ENCODE measurements at places on chromosomes 12 and 14.

DNA sequence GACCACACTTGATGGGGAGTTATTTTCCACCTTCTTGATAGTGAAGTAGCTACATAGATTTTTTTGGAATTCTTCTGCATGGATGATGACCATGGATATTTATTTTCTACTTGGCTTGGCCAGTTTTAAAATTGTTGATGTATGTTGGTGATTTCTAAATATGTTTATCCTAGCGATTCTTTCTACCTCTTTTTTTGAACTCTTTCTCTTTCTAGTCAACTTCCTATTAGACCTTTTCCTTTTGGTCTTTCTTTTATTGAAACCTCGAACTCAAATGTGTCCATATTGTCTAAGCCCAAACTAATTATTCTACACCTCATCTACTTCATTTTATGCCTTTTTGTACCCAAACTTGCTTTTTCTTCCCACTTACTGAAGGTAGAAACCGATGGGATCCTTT lies 37.0 kb downstream of the CCDC91 start:
- DNase-seq: no peak

DNA sequence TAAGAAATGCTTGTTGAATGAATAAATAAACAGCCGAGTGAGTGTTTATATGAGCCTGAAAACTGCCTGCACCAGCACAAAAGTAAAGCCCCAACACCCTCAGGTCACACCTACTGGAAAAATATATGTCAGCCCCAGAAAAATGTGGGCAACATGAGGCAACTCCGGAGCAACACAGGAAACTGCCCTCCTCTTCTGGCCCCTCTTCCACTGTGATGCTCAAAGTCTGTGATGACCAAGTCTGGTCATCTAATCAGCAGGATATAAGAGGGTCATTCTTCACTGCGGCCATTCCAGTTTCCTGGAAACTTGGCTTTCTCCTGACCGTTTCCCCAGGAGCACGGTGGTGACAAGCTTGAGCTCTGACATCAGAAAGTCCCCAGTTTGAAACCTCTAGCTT lies 159.6 kb upstream of the PZP start:
- no peak for DNase-seq

GRCh38 chr12:93130366-93131054 lies 201.4 kb upstream of the EEA1 start:
- DNase-seq: no peak

- DNase-seq: no peak
These were observed 2.8 kb downstream of the CDKN3 start for GRCh38 chr14:54399560-54399959.

- DNase-seq: no peak
These were observed 59.0 kb downstream of the PLEKHG3 start for GRCh38 chr14:64763085-64763782.

DNA sequence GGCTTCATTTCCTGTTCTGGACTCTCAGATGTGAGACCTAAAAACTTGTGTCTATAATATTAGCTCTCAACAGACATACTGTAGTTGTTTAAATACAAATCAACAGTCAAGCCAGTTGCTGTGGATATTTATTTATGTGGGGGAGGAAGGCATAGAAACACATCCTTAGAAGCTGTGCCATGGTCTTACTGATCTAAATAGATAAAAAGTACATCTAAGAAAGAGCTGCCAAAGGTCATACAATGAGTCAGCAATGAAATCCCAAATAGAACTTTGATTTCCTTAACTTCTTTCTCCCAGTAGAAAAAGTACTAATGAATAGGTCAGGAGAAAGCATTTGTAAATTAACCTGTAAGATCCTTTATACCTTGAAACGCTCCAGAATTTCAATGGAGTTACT lies 185.1 kb downstream of the AKAP6 start:
- DNase-seq: no peak

- DNase-seq: no peak
These were observed 1.5 kb downstream of the SLC7A8 start for GRCh38 chr14:23181946-23182345.

DNA sequence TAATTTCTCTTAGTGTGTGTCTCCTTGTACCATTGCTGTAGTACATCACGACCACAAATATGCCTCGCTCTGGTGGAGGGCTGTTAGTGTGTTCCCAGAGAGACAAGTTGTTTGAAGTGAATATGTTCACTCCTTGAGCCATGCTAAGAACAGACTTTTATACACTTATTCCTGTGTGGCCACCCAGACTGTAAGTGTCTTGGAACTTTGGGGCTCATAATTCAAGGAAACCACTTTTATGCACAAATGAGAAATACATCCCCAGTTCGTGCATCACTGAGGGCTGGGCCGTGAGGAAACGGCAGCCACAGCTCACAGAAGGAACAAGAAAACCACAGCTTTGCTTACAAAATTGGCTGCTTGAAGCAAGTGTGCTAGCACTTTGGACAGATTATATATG lies 362.2 kb upstream of the DDHD1 start:
- DNase-seq: no peak

GRCh38 chr12:11672256-11673191 lies 23.1 kb downstream of the ETV6 start:
- no peak for DNase-seq

DNA sequence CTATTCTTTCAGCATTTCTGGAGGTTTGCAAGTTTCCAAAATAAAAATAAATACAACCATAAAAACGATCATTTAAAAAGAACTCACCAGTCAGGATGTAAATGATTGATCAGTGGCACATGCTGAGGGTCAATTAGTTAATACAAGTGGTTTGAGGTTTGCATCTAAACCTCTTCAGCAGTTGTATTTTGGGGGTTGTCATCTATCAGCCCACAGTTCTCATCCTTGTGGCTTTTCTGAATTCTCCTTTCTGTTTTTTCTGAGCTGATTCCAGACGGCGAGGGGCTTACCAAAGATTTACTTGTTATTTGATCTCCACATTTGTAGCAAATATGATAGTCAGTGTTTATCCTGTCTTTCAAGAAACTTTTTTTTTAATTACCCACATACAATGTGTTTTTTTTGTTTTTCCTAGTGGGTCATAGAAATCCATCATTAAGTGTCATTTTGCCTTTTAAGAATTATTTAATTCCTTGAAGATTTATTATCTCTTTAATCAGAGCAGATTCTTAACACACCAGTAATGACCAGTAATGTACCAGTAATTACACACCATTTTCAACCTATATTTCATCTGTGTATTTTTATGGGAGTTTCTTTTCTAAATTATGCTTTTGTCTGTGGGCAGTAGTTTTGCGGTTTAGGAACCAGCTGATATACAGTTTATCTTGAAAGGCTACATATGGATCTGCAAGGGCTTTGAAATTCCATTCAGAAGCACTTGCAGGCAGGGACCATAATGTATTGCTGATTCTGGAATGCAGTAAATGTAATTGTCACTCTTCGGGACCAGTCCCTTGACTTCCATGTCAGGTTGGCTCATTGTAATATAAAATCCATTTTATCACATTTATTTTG lies 56.3 kb upstream of the DAAM1 start:
- DNase-seq: no peak

GRCh38 chr12:116524311-116524710 lies 34.9 kb upstream of the MAP1LC3B2 start:
- DNase-seq: no peak

GRCh38 chr12:48202766-48203165 lies 326 bp downstream of the OR10AD1 start:
- no peak for DNase-seq

DNA sequence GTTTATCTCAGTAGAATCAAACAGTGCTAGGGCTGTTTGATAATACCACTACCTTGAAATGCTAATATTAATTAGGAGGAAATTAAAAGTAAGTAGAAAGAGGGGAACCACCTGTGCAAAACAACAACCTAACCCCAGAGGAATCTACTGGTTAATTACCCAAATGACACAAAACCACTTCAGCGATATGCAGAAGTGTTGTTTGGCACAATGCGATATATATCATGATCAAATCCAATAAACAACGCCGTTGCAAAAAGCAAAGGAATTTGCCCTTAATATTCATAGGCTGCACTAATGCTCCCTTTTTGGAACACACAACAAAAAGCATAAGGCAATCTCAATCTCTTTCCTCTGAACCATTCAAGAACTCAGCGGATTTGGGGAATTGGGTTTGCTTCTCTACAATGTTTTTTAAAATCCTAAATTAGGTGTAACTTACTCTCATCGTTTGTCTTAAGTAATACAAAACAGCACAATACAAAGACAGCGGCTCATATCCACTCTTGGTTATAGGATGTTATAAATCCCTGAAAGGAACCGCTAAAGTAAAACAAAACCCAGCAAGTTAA lies 1.5 kb downstream of the MAP4K5 start:
- DNase-seq: no peak

GRCh38 chr12:1091350-1091749 lies 100.3 kb downstream of the ERC1 start:
- DNase-seq: no peak

- no peak for DNase-seq
These were observed 37.0 kb upstream of the TSPAN9 start for GRCh38 chr12:3040026-3040656.

DNA sequence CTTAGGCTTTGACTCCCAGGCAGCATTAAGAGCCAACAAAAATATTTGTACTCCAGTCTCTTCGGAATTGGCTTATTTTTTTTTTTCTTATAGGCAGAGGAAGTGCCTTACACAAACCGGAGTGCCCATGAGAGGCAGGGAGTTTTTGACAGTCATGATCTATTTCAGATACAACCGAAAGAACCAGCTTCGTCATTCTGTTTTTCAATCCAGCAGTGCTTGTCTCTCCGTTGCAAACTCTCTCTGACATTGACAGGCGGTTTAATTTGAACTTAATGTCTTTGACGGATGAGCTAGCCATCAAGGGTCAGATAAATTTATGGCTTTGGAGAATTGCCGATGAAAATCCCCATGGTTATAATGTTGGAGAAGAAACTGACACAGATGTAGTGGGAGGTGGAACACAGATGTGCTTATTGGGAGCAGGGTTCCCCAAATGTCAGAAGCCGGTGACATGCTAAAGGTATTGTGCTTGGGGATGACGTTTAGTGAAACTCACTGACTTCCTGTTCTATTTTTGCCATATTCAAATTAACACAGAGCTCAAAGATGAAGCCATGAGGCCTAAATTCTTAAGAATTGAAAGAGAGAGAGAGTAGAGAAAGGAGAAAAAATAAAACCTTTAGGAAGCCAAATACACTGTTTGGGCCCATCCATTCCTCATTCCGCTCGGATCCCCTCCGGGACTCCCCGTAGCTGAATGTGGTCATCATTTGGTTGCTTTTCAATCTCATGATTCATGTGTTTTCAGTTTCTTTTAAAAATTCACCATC lies 59.7 kb downstream of the PLXNC1 start:
- no peak for DNase-seq

DNA sequence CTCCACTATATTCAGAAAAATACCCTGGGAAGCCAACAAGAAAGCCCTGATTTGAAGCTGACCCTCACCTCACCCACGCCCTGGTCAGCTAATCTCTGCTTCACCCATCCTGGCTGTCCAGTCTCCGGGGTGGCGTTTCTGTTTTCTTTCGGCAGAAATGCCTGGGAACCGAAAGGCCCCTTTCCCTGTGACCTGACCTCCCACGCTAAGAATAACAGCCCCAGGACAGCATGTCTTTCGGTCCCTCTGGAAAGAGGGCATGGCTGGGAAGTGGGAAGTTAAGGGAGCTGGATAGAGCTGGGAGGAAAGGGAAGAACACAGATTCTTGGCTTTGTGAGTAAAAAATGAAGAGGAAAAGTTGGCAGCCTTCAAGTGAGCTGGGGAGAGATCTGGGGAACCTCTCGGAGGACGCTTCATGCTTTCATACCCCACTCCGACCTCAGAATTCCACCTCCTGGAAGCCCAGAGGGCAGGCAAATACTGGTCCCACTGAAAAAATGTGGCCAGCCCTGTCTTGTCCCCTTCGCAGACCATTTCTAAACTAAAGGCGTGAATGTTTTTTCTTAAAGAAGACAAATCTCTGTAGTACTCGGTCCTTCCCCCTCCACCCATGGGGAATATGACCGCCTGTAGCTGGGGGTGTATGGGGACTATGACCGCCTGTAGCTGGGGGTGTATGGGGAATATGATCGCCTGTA lies 163.0 kb upstream of the FKBP4 start:
- no peak for DNase-seq

GRCh38 chr14:104800015-104800770 lies 708 bp upstream of the ZBTB42 start:
- DNase-seq: no peak

GRCh38 chr14:44204061-44204835 lies 302.8 kb downstream of the FSCB start:
- no peak for DNase-seq

GRCh38 chr14:91202234-91202974 lies 42.1 kb downstream of the GPR68 start:
- no peak for DNase-seq

- no peak for DNase-seq
These were observed 4.6 kb upstream of the SELPLG start for GRCh38 chr12:108638141-108638827.

- no peak for DNase-seq
These were observed 17.2 kb upstream of the LPCAT3 start for GRCh38 chr12:7035463-7035862.

DNA sequence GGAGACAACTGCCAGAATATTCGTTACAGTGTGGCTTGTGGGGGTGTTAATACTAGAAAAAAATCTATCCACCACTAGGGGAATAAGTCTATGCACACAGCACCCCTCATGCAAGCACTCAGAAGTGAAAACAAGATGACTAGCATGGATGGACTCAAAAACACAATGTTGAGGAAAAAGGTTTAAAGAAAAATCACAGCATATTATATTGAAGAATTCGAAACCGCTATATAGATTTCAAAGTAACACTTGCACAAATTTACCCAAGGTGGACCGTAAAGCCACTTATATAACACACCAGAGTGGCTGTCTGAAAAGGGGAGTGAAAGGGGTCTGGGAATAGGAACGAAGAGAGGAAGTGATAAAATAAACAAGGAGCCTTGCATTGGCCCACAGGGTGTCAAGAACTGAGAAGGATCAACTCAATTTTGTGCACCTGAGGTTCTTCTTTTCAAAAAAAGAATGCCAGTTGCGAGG lies 544 bp downstream of the ABCD4 start:
- DNase-seq: no peak

- DNase-seq: no peak
These were observed 217.9 kb upstream of the BTG1 start for GRCh38 chr12:92363295-92364146.

- no peak for DNase-seq
These were observed 17.1 kb downstream of the SPX start for GRCh38 chr12:21543151-21543550.

- no peak for DNase-seq
These were observed 1119.2 kb upstream of the TMEM132C start for GRCh38 chr12:127147724-127148123.

- no peak for DNase-seq
These were observed 370.4 kb downstream of the NPAS3 start for GRCh38 chr14:33309106-33309505.

DNA sequence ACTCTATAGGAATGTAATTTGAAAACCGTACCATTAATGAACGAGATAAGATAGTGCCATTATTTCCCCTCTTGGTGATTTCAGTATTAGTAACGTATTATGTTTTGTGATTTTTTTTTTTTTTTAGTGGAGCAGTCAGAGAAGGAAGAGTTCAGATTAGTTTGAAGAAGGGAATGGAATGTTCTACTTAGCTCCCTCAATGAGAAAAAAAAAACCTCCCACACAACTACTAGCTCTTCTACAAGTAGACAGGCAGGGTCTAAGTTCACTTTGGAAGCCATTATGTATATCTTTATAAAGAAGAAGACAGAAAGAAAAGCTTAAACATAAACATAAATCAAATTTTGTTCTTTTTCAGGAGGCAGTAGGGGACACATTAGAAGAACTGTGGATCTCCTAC lies 27.3 kb downstream of the PNMA1 start:
- DNase-seq: no peak

Data from cortex of kidney (tissue), 1 donor.